Hippocampal formation (tissue), 2 donors: ENCODE measurements at places on chromosomes 6 and 20.

- no peak for DNase-seq
Observed at GRCh38 chr6:3610206-3610605, 141.3 kb downstream of the PXDC1 start.

- no peak for DNase-seq
Observed at GRCh38 chr6:52221302-52221701, 23.0 kb downstream of the IL17F start.

- DNase-seq, result no peak
Observed at GRCh38 chr6:84344005-84344404, 116.6 kb upstream of the CEP162 start.

DNA sequence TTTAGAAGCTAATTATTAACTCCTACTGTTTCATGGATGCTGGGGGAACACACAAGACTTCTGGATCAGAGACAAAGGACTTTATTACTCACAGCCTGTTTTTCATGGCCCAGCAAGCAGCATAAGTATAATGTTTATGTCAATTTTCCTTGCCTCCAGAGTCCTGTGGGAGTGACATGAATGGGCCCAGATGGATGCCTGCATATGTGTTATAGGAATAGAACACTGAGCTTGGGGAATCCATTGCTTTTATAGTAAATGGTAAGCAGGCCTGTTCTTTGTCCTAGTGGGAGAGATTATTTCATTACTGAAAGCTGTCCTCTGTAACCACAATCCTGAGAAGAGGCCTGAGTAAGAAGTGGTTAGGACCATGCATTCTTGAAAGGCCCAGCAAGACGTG lies 25.6 kb downstream of the BLTP3A start:
- no peak for DNase-seq

DNA sequence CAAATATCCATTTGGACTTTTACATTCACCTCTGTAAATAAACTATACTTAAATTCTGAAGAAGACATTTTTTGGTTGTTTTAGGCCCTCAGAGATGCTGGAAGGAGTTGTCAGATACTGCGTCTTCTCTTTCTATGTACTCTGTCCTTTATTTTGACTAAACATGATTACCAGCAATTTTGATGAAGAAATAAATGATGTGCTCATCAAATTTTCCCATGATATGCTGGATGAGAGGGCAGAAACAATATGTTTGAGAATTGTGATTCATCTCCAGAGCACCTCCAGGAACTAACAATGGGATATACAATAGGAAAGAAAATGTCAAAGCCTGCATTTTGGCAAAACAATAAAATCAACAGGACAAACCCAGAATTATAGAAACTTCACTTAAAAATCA lies 481.6 kb upstream of the HS3ST5 start:
- no peak for DNase-seq

DNA sequence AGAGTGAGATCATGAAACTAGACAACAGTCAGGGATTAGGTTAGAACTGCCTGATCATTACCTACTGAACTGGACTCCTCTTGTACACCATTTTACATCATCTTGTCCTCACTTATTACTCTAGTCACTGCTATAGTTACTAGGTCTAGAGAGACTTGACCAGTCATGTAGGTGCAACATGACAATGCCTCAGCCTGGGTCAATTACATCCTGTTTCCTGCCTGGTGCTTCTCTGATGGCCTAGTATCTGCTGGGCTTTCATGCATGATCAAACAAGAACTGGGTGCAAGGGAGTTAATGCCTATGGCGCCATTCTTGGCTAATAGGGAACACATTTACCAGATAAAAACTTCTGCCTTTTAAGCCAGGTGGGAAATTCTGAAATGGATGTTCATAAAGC lies 39.2 kb upstream of the MMS22L start:
- no peak for DNase-seq

- DNase-seq, result no peak
Observed at GRCh38 chr6:32886681-32887383, 32.8 kb downstream of the PSMB9 start.

GRCh38 chr6:15810618-15811017 lies 147.8 kb upstream of the DTNBP1 start:
- no peak for DNase-seq

GRCh38 chr6:169574420-169574819 lies 127.4 kb downstream of the WDR27 start:
- no peak for DNase-seq

DNA sequence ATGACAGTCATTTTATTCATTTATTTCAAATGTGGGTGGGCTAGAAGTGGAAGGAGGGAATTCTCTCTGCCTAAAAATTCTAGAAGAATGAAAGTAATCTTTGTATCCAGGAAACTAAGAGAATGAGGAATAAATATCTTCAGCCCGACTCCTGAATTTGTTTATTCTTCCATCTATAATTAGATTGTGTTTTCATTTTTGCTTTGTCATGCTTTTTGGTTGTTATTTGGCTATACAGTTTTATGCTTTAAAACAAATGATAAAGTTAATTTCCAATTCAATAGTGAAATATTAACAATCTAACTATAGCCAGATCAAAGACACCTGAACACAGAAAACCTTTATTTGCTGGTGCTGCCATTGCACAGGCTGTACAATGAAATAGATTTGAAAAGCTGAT lies 521.3 kb downstream of the KIF16B start:
- DNase-seq, result no peak

DNA sequence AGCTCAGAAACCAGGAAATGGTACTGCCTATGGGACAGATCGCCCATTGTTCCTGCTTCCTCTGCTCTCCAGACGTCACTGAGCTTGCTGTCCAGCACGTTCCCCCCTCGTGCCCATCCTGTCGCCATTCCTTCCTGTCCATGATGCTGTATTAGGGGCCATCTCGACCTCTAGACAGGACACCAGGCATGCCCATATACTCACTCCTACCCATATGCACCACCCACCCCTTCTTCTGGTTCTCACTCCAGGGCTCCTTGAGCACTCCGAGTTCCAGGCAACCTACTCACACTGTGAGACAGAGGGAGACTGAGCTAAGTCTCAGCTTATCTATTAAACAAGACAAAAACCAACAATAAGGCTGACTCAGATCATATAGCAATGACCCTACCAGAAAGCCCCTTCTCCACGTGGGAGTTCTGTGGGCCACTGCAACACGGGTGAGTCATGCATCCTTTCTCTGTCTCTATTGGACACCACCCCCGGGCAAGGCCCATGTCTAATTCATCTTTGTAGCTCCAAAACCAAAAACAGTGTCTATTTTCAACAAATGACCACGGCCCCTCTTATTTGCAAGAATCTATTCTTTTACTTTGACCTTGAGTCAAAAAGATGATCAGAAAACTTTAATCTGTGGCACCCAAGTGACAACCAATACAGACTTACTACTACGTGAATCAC lies 65.7 kb downstream of the PSMG4 start:
- peak; percentile 46 for DNase-seq

GRCh38 chr20:36010076-36010475 lies 41.7 kb downstream of the CNBD2 start:
- DNase-seq, result no peak

DNA sequence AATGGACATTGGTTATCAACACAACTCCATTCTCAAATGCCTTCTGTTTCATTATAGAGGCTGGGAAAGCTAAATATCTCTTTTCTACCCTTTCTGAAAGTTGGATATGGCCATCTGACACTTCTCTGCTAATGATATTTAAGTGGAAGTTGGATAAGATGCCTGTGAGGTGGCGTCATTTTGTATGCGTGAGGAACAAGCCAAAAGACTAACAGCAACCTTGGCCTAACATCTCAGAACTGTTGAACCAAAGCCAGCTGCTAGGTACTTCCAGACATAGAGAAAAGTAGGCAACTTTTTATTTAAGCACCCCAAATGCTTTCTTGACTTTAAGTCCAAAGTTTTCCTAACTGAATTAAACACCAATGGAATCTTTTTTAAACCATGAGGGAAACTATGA lies 708.4 kb downstream of the CD109 start:
- DNase-seq, result no peak

DNA sequence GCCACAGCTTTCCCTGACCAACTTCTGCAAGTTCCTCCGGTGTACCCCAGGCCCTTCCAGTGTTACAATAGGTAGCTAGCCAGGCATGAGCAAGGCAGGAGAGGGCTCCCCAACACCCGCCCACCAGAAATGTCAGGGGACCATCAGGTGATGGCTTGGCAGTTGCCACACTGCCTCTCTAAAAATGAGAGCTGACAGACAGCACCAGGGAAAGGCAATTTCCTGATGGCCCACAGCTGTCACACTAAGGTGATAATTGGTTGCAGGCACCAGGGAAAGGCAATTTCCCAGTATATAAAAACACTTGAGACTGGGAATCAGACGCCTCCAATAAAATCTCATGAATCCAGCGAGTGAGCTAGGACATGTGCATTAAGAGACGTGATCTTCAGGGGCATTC lies 49.9 kb downstream of the PXDC1 start:
- DNase-seq, result no peak

DNA sequence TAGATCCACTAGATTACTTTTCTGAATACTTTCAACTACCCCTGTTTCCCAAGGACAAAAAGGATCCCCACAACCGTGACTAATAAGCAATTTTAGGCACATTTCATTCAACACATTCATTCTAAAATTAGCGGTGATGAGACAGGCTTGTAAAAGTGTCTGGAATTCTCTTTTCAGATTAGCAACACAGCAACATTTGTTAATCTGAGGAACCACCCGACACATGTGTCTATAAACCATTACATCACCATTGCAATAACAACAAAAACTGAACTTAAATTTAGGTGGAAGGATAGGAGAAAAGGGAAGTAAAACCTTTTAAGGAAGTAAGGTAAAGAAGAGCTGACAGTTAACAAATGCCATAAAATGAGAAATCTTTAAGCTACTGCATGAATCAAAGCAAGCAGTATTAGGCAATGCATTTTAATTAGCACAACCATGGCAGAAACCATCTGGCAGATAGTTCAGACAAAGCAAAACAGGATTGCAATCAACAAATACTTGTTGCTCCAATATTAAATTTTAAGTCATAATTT lies 49.1 kb downstream of the MAP3K7 start:
- DNase-seq, result no peak

GRCh38 chr6:107603006-107603370 lies 113.1 kb downstream of the SOBP start:
- DNase-seq, result peak; percentile 44

DNA sequence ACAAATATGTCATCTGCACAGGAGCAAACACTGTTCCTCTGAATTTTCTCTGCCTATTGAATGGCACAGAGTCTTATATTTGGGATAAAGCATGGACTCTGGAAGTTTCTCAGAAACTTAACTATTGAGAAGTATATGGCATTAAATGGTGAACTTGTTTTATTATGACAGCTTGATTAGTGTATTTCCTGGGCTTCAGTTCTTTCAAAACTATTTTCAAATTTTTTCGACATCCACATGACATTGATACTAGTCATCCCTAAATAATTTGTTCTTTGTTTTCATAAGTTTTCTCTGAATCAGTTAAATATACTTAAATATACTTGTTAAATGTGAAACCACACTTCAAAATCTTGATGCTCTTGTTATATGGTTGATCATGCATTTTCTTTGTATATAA lies 144.0 kb upstream of the TSHZ2 start:
- DNase-seq, result no peak
